ENCODE measurements at places on chromosomes 1 and 21. TPM values are rescaled to one million over a fixed set of nuclear protein-coding genes. Genes with fewer than 3 reads are reported as not detected.

DNA sequence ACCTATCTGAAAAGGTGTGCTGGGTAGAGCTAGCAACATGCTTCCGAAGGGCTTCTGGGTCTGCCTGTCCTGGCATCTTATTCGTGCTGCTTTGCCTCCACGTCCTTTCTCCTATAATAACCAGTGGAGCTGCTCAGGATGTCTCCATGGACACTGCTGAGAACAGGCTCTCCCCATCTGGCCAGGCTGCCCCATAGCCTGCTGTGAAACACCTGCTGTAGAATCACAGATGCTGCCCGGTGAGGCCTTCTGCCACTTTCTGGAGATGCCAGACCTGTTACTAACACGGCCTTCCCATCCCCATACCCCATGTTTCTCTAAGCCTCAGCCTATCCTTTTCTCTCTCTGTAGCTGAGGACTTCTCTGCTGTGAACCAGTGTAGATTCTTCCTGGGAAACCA lies 120.5 kb downstream of the IER5 start:
- no peak for DNase-seq

GRCh38 chr1:20227704-20228103 lies 41.4 kb upstream of the PLA2G2C start:
- no peak for DNase-seq

GRCh38 chr21:28283641-28284490 lies 708.8 kb downstream of the LTN1 start:
- DNase-seq, result no peak

GRCh38 chr1:240835291-240835690 lies 223.3 kb upstream of the GREM2 start:
- DNase-seq, result no peak

SLC5A9 gene
- 2.8 TPM for total RNA-seq

DNA sequence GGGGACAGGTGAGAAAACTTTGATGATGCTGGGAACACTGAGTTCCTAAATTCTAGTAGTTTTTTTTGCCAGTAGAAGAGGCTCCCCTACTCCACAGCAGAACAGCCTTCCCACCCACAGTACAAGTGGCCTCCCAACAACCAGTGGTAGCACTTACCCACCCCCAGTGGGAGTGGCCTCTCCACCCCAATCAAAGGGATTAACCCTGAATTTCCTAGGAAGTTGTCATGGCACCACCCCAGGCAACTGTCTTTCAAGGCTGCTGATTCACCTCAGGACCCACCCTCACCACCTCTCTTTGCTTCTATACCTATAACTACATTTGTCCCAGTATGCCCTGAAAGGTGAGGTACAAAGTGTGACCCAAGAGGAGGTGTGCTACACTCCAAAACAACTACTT lies 81.4 kb upstream of the PRDX6 start:
- DNase-seq, result no peak

- no peak for DNase-seq
These were observed 57.8 kb downstream of the BCAR3 start for GRCh38 chr1:93623875-93624274.

TIAM1 gene
- 1.7 TPM for total RNA-seq

CLCA1 gene
- total RNA-seq, result not detected

Measured in pancreas (tissue), 10 donors.